Gastroesophageal sphincter (tissue), 4 donors: ENCODE measurements at places on chromosomes 7 and 10. TPM values are rescaled to one million over a fixed set of nuclear protein-coding genes. Genes with fewer than 3 reads are reported as not detected.
A peak's percentile ranks its signal among the peaks of the same experiment; 100 is the strongest.

GRCh38 chr7:24854866-24855265, 97.6 kb upstream of the GSDME start:
- ATAC-seq: no peak

The GPC2 gene
- total RNA-seq: 3.4 TPM

DNA sequence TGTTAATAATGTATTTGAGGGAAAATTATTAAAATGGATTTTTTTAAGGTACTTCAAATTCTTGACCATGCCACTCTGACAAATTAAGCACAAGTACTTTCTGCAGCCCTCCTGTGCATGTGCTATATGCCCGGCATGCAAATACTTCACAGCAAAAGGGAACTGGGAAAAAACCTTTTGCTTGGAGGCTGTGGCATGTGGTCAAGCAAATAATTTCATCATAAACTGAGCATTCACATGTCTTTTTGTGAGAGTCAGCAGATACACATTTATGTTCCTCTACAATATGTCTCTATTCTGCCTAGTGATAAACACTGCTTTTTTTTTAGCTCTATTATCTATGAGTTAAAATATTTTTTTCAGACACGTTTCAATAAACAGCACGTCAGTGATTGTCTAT, 53.7 kb upstream of the SEMA3A start:
- peak; percentile 69 for ATAC-seq

GRCh38 chr10:114021154-114021553, 22.5 kb upstream of the ADRB1 start:
- ATAC-seq: no peak

The PDZD7 gene
- 0.39 TPM for total RNA-seq

The MRPS16 gene
- total RNA-seq: 38.5 TPM

The GARIN1A gene
- total RNA-seq: 0.25 TPM

GRCh38 chr7:155003092-155003375, at the start of gene PAXIP1:
TSS of gene PAXIP1 (minus strand) at chr7:155003124. CDS start at chr7:155002929, 195 bp downstream.
- ATAC-seq: peak; percentile 79

- ATAC-seq: no peak
These were observed 56.4 kb downstream of the RBM33 start for GRCh38 chr7:155700847-155701246.

The PITRM1 gene
- total RNA-seq: 88.9 TPM

DNA sequence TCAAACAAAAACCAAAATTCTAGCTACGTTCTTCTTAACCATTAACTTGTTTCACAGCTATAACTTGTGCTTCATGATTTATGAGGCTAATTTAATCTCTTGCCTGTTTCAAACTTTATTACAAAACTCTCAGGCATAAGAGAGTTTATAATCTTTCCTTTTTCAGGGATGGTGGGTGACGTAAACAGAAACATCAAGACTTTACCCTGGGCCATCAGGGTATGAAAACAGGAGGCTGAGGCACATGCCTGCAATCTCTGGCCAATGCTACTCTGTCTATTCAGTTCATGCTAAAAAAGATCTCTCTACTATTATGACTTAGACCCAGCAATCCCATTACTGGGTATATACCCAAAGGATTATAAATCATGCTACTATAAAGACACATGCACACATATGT, 55.9 kb upstream of the VWC2 start:
- ATAC-seq: no peak
